ENCODE measurements at places on chromosomes 5 and 9. TPM values are rescaled to one million over a fixed set of nuclear protein-coding genes. Genes with fewer than 3 reads are reported as not detected.
A peak's percentile ranks its signal among the peaks of the same experiment; 100 is the strongest.

GRCh38 chr9:115884846-115885245 is 268.7 kb upstream of the PAPPA start:
- peak; percentile 7 for DNase-seq

DNA sequence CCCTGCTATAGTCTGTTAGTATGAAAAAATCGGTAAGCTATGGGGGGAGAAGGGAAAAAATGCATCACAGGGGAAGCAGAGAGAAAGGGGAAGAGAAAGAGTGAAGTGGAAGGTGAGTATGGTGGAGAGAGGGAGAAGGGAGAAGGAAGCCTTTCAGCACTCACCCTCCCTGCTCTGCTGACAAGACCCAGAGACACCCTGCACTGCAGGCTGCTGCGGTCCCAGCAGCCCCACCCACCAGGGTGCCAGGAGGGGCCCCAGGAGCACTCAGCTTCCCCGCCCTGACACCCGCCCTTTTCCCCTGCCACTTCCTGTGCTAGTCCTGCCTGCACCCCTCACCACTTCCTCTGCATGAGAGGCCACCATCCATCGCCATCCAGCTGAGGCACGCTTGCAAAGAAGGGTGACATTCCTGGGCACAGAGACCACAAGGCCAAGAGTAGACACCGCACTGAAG is 12.7 kb downstream of the STK10 start:
- no peak for DNase-seq

DNA sequence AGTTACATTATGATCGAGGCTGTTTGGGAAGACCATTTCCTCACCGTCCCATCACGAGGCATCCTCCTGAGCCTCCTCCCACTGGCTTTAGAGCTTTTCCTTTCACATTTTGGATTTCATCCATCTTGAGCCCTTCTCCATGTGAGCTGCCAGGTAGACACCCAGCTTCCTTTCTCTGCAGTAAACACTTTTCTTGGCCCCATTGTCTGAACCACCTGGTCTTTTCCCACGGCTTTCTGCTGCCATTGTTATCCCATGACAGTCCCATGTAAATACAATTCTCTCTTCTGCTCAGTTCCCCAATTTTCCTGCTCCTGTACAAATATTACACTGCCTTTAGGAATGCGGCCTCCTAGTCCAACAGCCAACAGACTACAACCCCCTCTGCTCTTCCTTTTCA is 24.1 kb downstream of the UBE2QL1 start:
- no peak for DNase-seq

DNA sequence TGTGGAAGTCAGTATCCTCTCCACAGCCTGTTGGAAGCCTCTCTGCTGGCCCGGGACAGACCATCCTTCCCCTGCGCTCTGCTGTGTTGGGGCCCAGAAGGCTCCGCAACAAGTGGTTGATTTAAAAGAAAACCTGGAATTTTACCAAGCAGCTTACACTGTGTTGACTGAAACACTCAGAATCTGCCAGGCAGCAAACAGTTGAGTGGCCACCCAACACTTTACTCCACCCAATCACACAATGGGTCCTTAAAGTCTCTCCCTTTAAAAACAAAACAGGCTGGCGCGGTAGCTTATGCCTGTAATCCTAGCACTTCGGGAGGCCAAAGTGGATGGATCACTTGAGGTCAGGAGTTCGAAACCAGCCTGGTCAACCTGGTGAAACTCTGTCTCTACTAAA is 28.0 kb upstream of the DMRT3 start:
- no peak for DNase-seq

DNA sequence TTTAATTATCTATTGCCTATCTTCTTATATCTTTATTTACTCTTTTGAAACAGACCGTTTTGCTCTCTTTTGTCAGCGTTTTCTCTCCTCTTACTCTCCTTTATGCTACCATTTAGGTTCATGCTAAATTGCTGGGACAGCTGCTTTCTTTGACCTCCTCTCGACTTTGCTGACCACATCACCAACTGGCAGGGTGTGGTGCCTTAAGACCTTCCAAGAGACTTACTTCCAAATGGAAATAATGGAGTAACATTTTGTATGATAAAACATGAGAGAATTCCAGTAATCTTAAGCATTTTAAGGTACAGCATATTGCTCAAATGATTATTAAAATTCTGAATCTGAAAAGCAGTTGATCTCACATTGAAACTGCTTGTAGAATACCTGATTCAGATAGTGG is 71.5 kb upstream of the MEF2C start:
- no peak for DNase-seq

Gene DIPK1B
- 3.4 TPM for total RNA-seq

Measured in IMR-90 (cell line).